NCI-H1105 (cell line): ENCODE measurements at places on chromosomes 1 and 21.
A peak's percentile ranks its signal among the peaks of the same experiment; 100 is the strongest.

- peak; percentile 38 for DNase-seq
These were observed 145.5 kb downstream of the TIAM1 start for GRCh38 chr21:31198575-31198974.

DNA sequence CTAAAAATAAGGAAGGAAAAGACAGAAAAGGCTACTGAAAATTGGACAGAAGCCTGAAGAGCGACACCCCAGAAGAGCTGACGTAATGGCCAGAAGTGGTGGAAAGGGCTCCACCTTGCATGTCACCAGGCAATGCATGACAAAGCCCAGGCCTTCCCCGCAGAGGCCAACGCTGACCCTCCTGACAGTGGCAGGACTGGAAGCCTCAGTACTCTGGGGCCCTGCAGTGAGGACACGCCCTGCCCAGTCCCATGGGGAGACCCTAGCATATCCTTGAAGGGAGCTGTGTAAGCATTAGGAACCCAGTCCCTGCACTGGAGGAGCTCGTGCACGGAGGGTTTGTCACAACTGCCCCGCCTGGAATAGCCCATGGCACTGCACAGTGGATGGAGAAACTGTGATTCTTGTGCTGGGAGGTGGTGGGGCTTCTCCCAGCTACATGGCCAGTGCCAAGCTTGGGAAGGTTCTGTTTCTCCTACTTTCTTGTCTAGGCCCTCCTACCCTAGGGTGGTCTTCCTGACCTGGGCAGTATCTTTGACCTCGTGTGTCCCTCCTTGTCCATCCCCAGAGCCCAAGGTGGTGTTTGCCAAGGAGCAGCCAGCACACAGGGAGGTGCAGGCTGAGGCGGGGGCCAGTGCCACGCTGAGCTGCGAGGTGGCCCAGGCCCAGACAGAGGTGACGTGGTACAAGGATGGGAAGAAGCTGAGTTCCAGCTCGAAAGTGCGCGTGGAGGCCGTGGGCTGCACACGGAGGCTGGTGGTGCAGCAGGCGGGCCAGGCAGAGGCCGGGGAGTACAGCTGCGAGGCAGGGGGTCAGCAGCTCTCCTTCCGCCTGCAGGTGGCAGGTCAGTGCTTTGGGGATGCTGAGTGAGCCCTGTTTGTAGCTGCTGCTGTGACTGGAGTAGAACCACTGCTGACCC, 60.4 kb downstream of the OBSCN start:
- no peak for DNase-seq

GRCh38 chr1:53526451-53527101, 67.4 kb downstream of the DMRTB1 start:
- no peak for DNase-seq

- DNase-seq, result no peak
These were observed 46.5 kb upstream of the NUF2 start for GRCh38 chr1:163275222-163275621.

DNA sequence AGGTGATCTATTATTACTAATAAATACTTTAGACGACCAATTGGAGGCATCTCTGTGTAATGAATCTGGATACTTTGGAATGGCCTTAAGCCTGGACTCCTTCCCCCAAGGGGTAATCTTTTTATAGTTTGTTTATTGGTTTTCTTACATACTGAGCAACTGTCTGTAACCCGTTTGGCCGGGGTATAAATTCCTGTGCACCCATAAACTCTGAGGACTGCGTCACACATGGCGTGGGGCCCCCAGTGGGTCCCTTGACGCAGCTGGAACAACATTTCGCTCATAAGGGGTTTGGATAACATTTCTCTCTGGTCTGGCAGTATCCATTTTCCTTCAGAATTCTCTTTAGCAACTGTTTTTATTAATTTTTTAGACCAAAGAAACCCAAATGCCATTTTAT, 26.5 kb downstream of the SCCPDH start:
- DNase-seq, result no peak

GRCh38 chr1:39905172-39905571, 3.5 kb upstream of the MYCL start:
- no peak for DNase-seq

- DNase-seq, result no peak
These were observed 135.4 kb upstream of the TNR start for GRCh38 chr1:175878775-175879174.

DNA sequence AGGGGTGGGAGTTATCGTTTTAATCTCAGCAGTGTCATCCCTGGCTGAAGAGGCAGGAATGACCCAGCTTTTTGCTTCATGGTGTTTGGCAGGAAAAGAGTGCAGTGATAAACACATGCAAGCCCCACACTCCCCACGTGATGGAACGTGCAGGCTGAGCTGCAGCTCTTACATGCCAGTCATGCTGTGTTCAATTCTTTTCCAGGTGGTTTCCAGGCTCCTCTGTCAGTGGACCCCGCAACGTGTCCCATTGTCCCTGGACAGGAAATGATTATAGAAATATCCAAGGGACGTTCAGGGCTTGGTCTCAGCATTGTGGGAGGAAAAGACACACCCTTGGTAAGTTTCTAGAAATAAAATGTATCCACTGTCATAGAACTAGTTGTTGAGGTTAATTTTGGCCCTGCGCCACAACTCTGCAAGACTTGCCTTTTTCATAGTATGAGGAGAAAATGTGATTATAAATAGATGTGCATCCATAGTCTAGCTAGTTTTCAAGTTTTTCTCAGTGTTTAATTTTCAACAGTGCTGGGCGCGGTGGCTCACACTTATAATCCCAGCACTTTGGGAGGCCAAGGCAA, 110.2 kb upstream of the L1TD1 start:
- no peak for DNase-seq

- DNase-seq, result no peak
These were observed 10.7 kb downstream of the SPEN start for GRCh38 chr1:15858069-15858670.

GRCh38 chr1:46798810-46799209, at the start of gene CYP4B1:
Gene CYP4B1 (plus strand): TSS chr1:46799046. CDS start chr1:46799082, 36 bp downstream.
- no peak for DNase-seq

GRCh38 chr1:9929431-9930385, 13.5 kb downstream of the LZIC start:
- DNase-seq, result no peak
